ENCODE measurements at places on chromosomes 2 and 18.

DNA sequence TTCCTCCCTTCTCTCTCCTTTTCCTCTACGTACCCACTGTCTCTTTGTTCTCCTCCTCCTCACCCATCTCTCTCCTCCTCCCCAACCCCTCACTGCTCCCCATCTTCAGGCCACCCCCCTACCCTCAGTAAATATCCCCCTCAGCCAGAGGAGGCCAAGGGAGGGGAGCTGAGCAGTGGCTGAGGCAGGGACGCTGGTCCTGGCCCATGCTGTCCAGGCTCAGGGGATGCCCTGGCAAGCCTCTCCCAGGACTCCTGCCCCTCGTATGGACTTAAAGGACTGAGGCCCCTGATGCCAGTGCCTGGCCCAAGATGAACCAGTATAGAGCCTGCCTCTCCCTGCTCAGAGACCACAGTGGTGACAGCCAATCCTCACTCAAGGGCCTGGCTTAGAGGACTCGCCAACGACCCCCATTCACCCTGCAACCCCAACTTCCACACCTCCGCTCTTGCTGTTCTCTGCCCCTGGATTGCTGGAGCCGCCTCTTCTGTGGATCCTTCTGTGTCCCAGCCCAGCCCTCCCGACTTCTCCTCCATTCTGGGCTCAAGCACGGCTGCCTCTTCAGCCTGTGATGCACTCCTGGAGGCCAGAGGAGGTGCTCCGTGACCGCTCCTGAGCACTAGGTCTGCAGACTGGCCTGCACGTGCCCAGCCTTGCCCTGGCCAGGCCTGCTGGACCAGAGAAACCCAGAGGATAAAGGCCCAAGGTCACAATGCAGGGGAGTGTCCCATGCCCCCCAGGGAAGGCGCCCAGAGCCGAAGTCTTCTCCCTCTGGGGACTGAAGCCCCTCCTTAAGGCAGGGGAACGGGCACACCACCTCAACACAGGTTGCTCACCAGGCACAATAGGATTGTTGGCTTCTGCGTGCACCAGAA is 9.5 kb upstream of the DUSP2 start:
- no peak for DNase-seq

GRCh38 chr2:162824304-162824703 is 14.3 kb downstream of the KCNH7 start:
- no peak for DNase-seq

- no peak for DNase-seq
Measured at GRCh38 chr2:240620149-240620731, 5.0 kb upstream of the GPR35 start.

GRCh38 chr2:126837966-126838715 is 60.5 kb upstream of the TEX51 start:
- DNase-seq, result no peak

GRCh38 chr2:64223055-64223454 is 78.8 kb upstream of the PELI1 start:
- no peak for DNase-seq

DNA sequence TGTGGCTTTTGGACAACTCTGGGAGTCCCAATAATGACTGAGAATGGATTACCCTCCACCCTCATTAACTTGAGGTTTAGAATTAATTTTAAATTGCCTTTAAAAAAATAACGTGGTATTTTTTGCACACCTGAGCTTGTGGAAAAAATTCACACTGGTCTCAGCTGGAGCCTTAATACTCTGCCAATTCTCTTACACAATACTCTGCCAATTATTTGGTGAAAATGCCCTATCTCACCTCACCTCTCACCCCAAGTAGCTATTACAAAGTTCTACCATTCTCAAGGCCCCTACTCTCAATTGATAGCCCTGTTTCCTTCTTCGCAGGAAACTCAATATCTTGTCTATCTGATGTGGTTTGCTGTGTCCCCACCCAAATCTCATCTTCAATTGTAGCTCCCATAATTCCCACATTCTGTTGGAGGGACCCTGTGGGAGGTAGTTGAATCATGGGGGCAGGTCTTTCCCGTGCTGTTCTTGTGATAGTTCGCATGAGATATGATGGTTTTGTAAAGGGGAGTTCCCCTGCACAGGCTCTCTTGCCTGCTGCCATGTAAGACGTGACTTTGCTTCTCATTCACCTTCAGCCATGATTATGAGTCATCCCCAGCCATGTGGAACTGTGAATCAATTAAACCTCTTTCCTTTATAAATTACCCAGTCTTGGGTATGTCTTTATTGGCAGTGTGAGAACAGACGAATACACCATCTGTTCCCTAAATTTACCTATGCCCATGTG is 27.4 kb upstream of the C2orf69 start:
- DNase-seq, result no peak

- DNase-seq, result no peak
Measured at GRCh38 chr2:19426144-19426543, 67.7 kb upstream of the OSR1 start.

DNA sequence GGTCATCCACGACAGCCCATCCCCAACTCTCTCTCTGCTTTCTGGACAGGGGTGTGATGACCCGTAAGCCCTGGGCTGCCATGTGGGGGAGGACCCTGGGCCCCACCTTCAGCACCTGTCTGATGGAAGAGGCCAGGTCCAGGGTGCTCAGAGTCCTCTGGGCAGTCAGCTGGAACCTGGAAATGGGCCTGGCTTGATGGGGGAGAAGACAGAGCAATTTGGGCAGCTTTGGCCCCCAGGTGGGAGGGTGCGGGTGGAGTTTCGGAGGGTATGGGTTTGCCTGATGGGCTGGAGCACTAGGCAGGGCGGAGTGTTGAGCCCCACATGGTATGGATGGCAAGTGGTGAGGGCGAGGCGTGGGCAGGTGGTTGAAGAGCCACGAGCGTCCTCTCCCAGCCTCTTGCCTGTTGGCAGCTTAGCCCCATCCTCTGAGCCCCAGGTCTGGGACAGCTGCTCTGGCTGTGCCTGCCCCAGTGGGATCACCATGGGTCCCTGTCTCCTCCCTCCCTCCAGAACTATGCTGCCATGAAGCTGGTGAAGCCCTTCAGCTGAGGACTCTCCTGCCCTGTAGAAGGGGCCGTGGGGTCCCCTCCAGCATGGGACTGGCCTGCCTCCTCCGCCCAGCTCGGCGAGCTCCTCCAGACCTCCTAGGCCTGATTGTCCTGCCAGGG is 232.7 kb downstream of the DYSF start:
- DNase-seq, result no peak

GRCh38 chr2:45274250-45274926 is 265.1 kb upstream of the SIX2 start:
- DNase-seq, result no peak

- DNase-seq, result no peak
Measured at GRCh38 chr2:126704434-126705160, 48.6 kb downstream of the GYPC start.

GRCh38 chr2:211128287-211128686 is 571.9 kb downstream of the CPS1 start:
- DNase-seq, result no peak

- DNase-seq, result no peak
Measured at GRCh38 chr18:71036783-71037182, 747.9 kb downstream of the SOCS6 start.

DNA sequence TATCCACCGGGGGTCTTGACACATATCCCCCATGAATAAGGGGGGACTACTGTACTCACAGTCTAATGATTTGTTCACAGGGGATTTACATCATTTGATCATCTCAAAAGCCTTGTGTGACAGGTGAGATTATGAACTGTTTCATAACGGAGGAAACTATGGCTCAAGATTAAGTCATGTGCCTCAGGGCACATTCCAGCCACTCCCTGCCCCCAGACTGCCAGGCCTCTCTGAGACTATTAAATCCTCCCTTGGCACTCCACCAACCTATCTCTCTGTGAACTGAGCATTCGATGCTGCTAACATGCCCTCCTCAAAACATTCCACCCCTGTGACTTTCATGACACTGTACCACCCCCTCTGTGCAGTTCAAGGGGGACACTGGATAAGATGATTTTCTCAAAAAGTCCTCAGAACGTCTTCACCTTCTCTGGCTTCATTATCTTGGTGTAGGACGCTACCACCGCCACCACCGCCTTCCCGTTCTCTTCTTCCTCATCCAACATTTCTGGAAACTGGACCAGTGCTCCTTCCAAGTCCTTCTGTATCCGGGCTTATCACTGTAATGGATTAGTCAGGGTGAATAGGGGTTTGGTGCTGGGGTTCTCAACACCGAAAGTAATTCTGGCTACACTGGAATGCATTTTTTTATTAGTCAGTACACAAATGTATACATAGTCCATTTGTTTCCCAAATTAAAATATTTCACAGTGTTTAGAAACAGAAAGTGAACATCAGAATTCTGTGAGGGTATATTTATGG is 169.6 kb downstream of the KCNS3 start:
- no peak for DNase-seq

DNA sequence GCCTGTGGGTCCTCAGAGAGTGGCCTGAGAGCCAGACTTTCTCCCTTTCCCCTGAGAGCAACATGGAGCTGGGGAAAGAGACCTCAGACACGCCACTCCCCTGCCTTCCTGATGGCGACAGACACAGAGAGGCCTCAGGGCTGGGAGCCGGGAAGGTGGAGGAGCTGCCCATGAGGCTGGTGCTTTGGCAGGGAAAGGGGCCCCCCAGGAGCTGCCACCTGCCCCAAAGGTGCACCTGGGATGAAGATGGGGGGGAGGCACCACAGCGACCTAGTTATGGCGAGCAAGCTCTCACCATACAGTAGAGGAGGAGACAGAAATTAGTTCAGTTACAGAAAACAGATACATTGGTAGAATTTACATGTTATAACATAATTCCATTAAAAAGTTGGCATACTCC is 80.7 kb upstream of the PXDN start:
- no peak for DNase-seq

GRCh38 chr2:170396799-170397459 is 219.0 kb downstream of the MYO3B start:
- peak; percentile 22 for DNase-seq

- DNase-seq, result no peak
Measured at GRCh38 chr2:15300624-15301573, 260.2 kb downstream of the NBAS start.

DNA sequence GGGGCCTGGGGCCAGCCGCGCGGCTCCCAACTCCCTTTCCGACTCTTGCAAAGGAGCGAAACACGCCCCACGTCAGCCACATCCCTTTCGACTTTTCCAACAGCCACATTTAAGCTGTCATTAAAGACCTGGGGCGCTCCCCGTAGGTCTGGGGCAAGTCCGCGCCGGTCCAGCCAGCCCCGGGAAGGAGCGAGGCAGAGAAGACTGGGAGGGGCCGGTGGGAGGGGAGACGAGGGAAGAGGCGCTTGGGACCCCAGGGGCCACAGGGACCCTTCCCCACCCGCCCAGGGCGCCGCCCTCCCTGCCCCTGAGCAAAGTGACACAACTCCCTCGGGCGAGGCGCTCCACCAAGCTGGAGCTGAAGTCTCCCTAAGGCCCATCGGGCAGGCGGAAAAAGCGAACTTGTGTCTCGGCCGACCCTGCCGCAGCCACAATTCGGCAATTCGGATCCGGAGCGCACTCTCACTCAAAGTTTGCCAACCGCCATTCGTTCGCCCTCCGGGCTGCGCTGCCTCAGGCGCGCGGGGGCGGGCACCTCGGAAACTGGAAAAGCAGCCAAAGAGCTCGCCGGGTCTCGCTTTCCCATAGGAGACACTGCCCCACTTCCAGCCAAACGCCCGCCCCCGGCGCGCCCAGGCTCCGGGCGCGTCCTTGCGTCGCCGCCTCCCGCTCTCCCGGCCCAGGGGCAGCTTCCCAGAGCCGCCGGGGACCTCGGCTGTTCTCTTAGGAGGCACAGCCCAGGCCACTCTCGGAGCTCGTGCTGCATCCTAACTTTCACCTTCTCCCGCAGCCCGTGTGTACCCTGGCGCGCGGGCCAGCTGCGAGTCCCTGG is 1.1 kb upstream of the KCTD1 start:
- no peak for DNase-seq

DNA sequence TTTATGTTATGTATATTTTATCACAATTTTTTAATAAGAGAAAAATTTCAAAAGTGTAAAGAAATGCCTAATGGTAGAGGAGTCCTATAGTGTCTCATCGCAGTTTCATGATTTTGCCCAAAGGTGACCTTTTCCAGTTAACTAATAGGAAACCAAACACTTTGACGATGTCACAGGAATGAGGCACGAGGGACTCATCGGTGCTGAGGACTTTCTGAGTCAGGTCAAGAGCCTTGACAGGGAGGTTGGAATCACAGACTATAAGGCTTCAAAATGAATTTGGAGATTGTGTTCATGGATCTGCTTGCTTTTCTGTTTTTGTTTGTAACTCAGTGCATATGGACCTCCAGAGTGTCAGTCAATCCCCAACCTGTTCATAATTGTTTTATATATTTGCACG is 15.1 kb upstream of the RTTN start:
- DNase-seq, result no peak

GRCh38 chr2:186129767-186130581 is 356.1 kb upstream of the ZC3H15 start:
- DNase-seq, result no peak

- no peak for DNase-seq
Measured at GRCh38 chr2:228318218-228318617, 136.7 kb upstream of the SPHKAP start.

GRCh38 chr2:9463698-9464034 is 10.7 kb upstream of the IAH1 start:
- no peak for DNase-seq

DNA sequence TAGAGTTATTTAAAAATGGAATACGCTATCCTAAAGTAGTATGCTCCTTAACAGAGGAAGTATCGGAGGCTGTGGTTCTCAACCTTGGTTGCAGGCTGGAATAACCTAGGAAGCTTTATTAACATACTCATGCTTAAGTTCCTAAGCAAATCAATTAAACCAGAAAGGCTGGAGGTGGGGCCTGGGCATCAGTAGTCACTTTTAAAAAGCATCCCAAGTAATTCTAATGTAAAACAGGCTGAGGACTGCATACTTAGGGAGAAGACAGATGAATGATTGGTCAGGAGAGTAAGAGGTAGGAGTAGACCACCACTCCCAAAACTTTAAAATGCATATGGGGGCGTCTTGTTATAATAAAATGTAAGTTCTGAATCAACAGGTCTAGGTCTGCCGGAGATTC is 15.3 kb downstream of the ACAA2 start:
- no peak for DNase-seq

DNA sequence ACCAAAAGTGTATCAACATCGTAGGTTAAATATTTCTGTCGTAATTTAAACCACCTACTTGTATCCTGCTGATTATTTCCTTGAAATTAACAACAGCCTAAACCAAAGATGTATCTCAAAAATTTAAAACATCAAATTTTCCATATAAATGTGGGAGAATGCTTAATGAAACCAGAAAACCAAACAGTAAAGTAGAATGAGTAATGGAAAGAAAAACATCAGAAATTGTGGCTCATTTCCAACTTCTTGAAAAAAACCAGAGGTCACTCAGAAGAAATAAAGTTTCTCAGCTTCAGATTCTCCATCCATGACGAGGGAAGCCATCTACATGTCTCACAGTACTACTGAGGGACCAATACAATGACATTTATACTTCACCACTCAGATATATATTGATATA is 296.5 kb downstream of the NOL4 start:
- DNase-seq, result no peak

GRCh38 chr18:36592282-36592681 is 236.5 kb downstream of the TPGS2 start:
- DNase-seq, result no peak
